ENCODE measurements at places on chromosomes 1 and 21.

DNA sequence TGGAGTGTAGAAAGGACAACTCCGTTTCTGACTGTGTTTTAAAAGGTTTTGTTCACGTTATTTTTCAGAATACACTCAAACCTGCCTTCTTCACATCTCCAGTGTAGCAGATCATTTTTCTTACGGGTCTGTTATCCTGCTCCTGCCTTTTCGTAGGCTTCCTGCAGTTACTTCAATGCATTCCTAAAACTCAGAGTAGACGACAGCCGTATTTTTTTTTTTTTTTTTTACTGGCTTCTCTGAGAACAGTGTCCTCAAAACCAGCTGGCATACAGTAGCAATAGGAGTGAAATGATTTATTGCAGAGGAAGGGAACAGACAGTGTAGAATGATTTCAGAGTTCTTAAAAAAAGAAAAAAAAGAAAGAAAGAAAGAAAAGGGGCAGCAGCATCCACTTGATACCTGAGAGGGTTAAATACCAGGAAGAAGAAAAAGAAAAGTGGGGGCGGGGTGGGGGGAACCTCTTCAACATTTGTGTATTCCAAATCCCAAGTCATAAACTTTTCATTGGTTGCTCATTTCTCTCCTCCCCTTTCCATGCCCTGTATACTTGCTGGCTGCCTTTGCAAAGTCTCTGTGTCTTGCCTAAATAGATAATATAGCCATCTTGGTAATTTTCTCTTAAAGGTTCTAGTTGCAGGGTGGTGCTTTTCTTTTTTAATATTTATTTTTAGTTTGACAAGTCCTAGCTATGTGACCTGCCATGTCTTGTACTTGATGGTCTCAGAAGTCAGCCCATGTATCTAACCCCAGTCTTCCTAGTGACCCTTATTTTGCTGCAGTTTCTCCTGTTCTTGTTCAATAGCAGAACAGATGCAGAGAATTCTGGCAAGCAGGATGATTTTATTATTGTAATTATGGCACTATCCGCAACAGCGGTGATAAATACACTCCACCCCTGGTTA lies 2.8 kb downstream of the TGFB2 start:
- DNase-seq = no peak

GRCh38 chr1:165116171-165116570 lies 240.3 kb downstream of the LMX1A start:
- no peak for DNase-seq

- DNase-seq = no peak
Measured at GRCh38 chr1:210586771-210587170, 258.1 kb downstream of the HHAT start.

GRCh38 chr1:70387507-70387906 lies 23.6 kb upstream of the CTH start:
- no peak for DNase-seq

DNA sequence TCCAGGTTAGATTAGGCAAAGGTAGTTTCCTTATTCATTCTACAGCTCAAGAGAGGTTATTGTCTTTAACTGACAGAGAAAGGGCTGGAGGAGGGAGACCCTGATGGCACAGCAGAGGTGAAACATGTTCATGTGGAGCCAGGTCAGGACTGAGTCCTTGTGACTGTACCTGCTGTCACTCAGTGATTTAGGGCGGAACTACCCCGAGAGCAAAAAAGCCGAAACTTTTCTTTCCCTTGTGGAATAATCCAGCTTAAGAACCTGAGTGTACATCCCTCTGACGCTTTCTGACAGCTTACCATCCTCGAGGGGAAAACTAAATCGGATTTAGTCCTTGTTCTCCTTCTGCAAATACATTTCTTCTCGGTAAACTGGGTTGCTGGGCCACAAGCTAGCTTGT lies 273.2 kb downstream of the BACH1 start:
- DNase-seq = no peak

GRCh38 chr21:33205476-33205875 lies 24.3 kb upstream of the IFNAR2 start:
- no peak for DNase-seq

DNA sequence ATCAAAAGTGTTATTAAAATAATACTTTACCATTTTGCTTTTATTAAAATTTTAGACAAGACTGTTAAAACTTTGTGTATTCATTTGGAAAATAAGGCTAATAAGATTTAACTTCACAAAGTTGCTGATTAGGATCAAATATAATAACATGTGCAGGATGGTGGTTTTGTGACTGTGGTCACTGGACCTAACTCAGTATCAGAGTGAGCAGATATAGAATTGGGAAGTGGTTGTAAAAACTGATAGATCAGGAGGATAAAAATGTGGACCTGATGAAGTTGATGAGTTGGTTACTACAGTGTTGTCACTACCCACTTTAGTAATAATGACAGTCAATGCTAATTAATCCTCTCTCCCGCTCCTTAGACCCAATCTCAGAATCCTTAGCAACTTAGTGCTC lies 186.4 kb downstream of the AKT3 start:
- no peak for DNase-seq

- DNase-seq = no peak
Measured at GRCh38 chr1:2413495-2414296, 1.3 kb upstream of the PEX10 start.

- DNase-seq = no peak
Measured at GRCh38 chr1:203858055-203858454, 3.3 kb upstream of the SNRPE start.

DNA sequence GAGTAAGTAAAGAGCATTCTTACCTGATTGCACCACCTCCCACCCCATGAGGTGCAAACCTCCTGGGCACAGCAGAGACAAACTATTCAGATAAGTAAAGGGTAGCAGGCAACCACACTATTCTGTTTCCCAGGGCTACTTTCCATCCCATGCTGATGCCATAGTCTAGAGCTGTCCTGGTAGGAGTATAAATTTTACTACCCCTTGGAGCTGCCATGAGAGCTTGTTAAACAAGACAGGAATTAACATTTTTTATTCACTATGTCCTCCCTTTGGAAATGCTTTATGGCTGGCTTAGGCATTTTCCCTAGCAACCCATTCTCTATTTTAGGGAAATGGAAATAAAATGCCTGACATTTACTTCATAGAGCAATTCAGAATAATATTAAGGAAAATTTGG lies 324.6 kb upstream of the USP25 start:
- no peak for DNase-seq

DNA sequence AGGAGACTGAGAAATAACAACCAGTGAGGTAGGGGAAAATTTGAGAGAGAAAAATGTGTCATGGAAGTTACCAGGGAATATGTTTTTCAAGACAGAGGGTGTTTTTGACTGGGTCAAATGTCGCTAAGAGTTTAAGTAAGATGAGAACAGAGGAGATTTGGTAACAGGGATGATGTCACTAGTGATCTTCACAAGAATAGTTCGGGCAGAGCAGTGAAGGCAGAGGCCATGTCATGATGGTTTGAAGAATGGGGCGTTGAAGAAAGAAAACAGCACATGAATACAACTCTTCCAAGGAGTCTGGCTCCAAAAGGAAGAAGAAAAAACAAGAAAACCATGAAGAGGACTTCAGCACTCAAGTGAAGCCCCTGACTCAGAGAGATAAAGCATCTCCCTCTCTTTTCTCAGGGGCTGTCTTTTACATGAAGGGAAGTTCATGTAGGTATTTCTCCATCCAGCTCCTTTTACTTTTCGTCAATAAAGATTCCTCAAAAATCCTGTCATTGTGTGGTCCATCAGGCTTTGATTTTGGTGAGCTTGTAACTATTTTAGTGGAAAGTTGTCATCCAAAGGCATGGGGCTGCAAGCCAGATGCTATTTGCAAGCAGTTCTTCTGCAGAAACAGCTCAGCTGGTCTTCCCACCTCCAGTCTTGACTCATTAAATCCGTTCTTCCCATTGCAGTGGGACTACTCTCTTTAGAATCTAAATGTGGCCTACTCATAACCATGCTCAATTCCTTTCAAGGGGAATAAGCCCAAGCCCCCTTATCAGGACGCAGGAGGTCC lies 397.3 kb downstream of the LMX1A start:
- no peak for DNase-seq

DNA sequence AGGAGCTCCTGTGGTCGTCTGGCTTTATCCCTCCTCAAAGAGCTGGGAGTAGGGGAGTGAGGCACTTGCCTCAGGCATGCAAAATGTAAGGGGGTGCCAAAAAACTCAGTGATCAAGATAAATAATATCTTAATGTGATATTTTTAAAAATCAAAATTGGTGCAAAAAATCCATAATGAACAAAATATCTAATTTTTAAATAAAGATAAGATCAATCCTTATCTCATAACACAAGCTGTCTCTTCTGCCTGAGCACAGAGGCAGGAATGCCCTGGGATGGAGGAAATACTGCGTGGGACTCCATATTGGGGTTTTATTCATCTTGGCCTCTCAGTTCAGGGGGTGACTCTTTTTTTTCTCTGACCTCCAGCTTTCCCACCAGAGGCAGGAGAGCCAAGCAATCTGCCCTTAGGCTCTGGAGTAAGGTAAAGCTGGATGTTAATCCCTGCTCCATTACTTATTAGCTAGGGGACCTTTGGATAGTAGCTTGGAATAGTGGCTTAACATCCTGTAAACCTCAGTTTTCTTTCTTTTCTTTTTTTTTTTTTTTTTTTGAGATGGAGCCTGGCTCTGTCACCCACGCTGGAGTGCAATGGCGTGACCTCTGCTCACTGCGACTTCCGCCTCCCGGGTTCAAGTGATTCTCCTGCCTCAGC lies 77.3 kb upstream of the NFASC start:
- no peak for DNase-seq

DNA sequence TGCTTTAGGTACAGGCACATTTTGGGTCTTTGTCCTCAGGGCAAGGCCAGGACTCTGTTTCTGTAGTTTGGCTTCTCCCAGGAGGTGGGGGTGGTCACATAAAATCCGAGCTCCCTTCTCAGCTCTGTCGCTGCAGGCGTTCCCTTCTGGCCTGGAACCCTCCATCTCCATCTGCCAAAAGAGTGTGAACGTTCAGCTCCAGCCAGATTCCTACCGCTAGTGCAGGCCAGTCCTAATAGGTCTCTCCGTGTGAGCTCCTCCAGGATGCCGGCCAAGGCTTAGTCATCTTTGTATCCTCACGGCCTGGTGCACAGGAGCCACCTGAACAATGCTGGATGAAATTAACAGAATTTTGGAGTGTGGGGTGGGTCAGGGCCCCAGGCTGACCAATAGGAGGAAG lies 19.9 kb upstream of the KCNA10 start:
- DNase-seq = no peak

DNA sequence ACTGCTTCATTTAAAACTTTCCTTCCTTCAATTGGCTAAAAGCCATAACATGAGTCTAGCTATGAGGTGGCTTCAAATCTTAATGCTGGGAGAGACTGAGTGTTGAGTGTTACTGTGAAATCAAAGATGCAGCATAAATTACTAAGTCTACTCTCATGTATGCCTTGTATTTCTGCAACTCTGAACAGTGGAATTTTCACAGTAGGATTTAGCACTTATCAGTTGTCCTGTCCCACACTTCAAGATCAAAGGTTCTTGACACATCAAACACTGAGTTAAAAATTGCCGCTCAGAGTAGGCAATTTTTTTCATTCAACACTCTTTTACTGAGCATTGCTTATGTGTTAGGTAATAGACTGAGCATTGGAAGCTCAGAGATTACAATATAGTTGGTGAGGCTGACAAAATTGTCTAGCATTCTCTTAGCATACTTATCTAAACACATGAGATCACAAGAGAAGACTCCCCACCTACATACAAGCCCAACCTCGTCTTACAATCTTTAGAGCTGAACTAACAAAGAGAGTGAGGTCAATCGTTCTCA lies 56.4 kb upstream of the ADORA3 start:
- DNase-seq = no peak

GRCh38 chr1:202086579-202087350 lies 36.0 kb upstream of the GPR37L1 start:
- DNase-seq = no peak

DNA sequence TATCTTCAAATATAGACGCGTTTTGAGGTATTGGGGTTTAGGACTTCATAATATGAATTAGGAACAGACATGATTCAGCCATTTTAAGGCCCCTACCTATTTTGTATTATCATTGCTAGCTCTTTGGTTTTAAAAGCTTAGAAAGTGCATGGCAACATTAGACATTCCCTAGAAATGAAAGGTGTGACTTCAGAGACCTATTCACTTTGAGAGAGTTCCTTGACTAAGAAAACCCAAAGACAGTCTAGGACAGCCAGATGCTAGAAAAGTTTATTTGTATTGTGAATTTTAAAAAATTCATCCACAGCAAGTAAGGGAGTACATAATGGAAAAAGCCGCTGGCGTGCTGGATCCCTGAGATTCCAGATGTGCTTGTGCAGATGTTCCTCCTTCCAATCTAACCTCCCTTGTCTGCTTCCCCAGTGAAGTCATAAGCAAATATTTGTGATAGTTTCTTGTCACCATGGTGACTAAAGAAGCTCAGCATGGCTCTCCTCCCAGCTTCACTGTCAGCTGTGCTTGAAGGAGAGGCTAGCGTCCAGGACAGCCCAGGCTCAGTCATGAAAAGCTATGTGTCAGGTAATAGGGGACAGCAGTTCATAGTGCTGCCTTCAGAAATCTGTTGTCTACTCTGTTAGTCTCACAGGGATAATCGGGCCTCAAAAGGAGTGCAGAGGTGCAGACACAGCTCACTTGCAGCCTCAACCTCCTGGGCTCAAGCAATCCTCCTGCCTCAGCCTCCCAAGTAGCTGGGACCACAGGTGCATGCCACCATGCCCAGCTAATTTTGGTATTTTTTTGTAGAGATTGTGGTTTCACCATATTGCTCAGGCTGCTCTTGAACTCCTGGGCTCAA lies 34.8 kb downstream of the KPNA6 start:
- DNase-seq = no peak

GRCh38 chr1:17839641-17840196 lies 84.6 kb downstream of the ACTL8 start:
- no peak for DNase-seq

GRCh38 chr1:187871177-187871845 lies 1042.6 kb downstream of the PLA2G4A start:
- no peak for DNase-seq

- DNase-seq = peak; percentile 15
Measured at GRCh38 chr1:40783001-40783905, at the start of gene KCNQ4. TSS of gene KCNQ4 (plus strand) at chr1:40783787. CDS start at chr1:40784094, 307 bp downstream.

DNA sequence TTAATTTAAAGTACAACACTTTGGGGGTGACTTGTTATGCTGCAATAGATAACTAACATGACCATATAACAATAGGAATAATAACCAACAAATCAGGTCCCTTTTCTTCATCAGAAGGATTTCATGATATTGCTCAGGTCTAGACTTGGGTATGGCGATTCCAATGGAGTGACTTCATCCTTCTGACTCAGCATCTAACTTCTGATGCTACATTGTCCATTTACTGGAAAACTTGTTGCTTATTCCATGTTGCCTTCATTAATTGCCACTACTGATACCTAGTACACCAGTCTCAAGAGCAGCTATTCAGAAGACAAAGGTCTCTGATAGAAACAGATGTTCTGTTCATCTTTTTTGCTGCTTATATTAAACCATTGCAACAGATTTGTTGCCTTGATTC lies 324.3 kb downstream of the TGFB2 start:
- no peak for DNase-seq
